ENCODE measurements at places on chromosomes 7 and 10.

- DNase-seq = no peak
These were observed 16.2 kb upstream of the PAX2 start for GRCh38 chr10:100728928-100729861.

- peak; percentile 50 for DNase-seq
These were observed 122.7 kb downstream of the MAD1L1 start for GRCh38 chr7:2109936-2110609.

DNA sequence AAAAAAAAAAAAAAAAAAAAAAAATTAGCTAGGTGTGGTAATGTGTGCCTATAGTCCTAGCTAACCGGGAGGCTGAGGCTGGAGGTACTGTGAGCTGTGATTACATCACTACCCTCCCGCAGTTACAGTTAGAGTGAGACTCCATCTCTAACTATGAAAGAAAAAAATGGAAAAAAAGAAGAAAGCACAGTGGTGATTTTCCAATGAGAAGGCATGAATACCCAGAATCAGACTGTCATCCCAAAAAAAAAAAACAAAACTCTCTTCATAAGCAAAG, 269.9 kb upstream of the MKLN1 start:
- no peak for DNase-seq

GRCh38 chr7:156969972-156970420, 20.5 kb downstream of the NOM1 start:
- no peak for DNase-seq

GRCh38 chr10:84012431-84012830, 126.9 kb upstream of the GHITM start:
- no peak for DNase-seq

DNA sequence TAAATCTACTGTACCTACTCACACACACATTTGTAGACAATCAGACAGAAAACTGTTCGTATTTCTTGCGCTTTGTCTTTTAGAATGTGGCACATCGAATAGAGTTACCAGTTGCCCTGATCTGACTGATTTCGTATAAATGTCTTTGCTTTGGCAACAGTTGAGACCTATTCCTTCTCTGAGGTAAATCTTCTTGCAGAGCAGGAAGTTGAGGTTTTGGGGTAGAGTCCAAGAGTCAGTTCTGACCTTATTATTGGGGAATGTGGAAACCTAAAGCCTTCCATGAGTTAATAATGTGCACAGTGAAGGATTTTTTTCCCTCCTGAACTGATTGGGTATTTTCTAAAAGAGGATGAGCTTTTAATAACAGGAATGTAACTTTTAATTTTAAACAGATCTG, 135.3 kb downstream of the KIAA1217 start:
- DNase-seq = no peak

DNA sequence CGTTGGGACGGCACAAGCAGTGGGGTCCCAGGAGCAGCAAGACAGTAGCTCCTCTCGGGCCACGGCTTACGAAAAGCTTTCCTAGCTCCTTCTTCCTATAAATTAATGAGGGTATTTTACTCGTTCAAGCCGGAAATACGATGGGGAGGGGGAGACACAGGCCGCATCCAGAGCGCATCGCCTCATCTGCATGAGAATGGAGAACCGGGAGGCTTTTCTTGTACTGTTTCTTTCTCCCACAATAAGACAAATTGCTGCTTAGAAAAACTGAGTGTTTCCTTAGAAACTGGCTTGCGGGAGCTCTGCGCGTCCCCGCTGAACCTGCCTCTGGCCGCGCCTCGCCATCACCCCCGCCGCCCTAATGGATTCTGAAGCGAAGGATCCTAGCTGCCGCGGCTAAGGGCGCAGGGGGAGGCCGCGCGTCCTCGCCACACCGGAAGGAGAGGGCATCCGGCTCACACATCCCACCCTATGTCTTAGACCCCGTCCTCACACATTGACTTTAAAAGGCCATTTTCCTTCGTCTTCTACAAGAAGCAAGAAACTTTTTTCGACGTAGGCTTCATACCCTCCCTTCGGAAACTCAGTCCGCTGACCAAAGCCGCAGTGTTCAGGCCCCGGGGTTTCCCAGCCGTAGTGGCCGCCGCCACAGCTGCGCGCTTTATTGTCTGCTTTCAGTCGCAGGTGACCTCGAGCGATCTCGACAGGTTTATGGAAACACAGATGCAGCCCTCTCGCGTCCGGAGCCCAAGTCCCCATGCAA, 8.8 kb downstream of the NXPH1 start:
- no peak for DNase-seq

DNA sequence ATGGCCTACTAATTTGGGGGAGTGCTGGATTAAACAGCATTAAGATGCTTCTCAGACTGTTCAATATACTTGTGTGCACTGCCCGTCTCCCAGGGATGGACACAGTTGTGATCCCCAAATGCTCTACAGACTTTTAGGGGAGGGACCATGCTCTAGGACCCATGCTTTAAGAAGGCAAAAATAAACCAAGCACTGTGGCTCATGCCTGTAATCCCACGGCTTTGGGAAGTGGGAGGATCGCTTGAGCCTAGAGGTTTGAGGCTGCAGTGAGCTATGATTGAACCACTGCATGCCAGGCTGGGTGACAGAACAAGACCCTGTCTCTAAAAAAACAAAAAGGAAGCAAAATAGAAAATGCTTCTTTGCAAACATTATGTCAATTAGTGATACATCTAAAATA, 102.6 kb downstream of the VOPP1 start:
- no peak for DNase-seq

DNA sequence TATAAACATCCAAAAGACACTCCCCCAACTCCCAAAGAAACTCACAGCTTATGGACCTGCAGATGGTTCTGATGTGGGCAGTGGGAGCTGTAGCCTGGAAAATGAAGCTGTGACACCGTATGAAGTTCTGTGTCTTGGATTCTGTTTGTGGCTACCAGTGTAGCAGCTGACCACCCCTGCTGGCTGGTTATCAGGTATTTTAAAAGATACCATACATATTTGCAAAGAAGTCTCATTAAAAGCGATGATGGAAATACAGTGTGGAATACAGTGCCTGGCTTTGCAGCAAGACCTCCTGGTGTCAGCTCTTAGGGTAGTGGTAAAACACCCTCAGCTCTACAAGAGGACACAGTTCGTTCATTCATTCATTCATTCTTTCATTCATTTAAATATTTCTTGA, 194.3 kb upstream of the PRKCQ start:
- no peak for DNase-seq

GRCh38 chr7:77327932-77328628, 88.1 kb downstream of the GSAP start:
- no peak for DNase-seq

DNA sequence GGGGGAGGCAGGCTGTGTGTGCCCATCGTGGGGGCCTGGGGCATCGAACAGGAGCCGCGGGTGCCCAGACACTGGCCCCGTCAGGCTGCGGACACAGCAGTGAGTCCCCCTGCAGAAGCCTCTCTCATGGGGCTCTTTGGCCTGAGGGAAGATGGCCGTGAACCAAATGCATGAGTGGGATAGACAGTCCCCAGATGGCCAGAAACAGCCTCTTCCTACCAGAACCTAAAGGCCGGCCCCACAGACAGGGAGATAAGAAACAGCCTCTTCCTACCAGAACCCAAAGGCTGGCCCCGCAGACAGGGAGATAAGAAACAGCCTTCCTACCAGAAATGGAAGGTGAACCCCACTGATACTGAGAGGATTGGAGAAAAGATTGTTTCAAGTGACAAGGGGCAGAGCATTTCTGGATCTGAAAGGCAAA, 16.6 kb downstream of the IDI2 start:
- peak; percentile 39 for DNase-seq

GRCh38 chr10:132955479-132955878, 13.1 kb upstream of the CFAP46 start:
- no peak for DNase-seq

DNA sequence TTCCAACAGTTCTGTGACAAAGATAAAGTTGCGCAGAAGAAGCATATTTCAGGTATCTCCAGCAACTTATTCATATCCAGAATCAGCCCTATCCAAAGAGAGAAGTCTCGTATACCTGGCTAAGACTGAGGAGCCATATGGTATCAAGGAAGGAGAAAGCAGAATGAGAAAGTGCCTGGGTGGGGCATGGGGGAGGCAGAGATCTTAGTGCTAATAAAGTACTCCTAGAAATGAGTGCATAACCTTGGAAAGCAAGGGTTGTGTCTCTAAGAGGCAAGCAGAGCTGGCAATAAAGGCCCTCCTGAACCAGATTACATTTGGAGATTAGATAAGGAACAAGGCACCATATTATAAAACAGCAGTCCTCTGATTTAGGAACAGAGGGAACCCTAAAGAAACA, 12.7 kb downstream of the TASOR2 start:
- no peak for DNase-seq

- DNase-seq = no peak
These were observed 51.9 kb downstream of the ALOX5 start for GRCh38 chr10:45425621-45426563.

- DNase-seq = no peak
These were observed 163.3 kb downstream of the USP6NL start for GRCh38 chr10:11448190-11448544.

DNA sequence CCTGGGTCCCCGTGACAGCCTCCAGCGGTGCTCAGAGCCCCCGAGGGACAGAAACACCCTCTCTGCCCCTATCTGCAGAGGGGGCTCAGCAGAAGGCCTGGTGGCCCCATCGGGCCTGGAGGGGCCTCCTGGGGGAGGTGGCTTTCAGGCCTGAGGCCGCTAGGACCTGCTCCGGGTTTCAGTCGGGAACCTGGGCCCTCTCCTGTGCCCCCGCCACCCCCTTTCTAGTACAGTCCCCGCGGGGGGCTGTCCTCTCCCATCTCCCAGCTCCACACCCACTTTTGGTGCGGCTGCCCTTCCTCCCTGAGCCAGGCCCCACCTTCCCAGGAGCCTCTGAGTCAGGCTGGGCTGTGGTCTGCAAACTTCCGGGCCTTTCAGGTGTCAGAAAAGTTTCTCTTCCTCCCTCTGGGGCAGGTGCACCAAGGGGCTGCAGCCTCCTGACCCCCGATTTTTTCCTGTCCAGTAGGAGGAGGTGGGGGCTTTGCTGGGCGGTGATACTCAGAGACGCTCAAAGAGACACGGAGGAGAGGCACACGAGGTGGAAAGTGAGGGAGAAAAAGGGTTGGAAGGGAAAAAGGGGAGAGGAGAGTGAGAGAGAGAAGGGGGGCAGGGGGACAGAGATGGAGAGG, 692 bp downstream of the CARD11 start:
- DNase-seq = no peak

DNA sequence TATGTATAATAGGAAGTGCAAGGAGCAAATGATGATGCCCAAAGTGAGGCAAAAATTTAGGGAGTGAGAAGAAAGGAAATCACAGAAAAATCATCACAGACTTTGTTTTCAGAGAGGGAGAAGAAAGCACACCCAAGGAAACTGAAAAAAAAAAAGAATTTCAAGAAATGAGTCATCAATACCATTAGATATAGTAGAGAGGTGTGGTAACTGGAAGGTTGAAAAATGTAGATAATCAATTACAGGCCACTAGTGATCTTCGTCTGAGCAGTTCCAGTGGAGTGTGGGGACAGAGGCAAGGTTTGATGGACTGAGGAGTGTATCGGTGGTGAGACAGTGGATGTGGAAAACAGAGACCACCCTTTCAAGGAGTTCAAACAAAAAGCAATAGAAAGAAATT, 31.7 kb downstream of the ASB4 start:
- DNase-seq = no peak

- DNase-seq = no peak
These were observed 18.4 kb downstream of the CUZD1 start for GRCh38 chr10:122827302-122827701.

- no peak for DNase-seq
These were observed 4.8 kb downstream of the VSTM2A start for GRCh38 chr7:54546986-54547314.

- DNase-seq = no peak
These were observed 86.9 kb downstream of the EXOC4 start for GRCh38 chr7:133339772-133340171.

GRCh38 chr7:84844771-84845170, 342.1 kb downstream of the SEMA3D start:
- DNase-seq = no peak

GRCh38 chr10:124101351-124101750, 8.0 kb upstream of the CHST15 start:
- no peak for DNase-seq

DNA sequence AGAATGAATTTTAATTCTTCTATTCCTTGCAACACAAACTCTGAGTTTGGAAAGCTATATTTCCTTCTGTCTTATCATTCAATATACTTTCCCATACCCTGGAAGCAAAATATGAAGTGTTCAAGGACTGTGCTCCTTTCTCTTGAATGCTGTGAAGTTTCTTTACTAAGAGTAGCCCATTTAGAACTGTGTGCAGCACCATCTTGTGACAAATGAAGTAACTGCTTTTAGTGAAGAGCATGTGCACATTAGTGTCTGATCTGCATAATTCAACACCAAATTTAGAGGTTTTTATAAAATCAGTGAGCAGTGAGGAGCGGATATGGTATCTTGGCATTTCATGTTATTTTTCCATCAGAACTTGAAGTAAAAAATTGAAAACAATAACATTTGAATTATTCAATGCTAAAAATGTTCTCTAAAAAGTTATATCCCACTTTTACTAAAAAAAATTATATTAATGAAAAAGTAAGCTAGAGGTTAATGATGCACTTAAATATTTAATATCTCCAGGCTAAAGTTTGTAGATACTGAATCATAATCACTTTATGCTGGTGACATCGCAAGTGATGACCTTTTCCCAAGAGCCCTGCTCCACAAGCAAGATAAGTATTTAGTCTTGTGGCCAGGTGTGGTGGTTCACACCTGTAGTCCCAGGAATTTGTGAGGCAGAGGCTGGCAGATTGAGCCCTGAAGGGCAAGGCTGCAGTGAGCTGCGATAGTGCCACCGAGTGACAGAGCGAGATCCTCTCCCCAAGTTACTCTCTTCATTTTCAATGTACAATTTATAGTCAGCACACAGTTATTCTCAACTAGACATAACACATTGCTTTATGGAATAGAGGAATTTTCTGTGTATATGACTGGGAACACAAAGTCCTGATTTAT, 108.8 kb upstream of the PCLO start:
- no peak for DNase-seq

DNA sequence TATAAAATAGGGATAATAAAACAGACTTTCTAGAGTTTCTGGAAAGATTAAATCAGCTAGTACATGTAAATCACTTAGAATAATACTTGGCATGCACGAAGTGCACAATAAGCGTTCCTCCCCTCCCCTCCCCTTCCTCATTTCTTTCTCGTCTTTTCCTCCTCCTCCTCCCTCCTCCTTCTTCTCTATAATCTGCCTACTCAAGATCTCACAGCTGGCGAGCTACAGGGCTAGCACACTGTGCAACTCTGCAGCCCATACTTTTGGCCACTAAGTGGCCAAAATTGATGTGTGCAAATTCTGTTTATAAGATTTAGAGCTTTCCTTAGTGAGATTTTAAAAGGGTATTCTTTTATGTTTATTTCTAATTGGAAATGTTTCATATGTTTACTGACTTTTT, 565.3 kb downstream of the PHTF2 start:
- DNase-seq = no peak

Data from liver (tissue), 10 donors.